ENCODE measurements at places on chromosomes 1 and 21. TPM values are rescaled to one million over a fixed set of nuclear protein-coding genes. Genes with fewer than 3 reads are reported as not detected.
A peak's percentile ranks its signal among the peaks of the same experiment; 100 is the strongest.

Gene C1orf116
- polyA plus RNA-seq: not detected

Gene CFHR5
- polyA plus RNA-seq: not detected

Gene GJA9
- not detected for polyA plus RNA-seq

GRCh38 chr1:216535059-216535458, 111.8 kb upstream of the USH2A start:
- no peaks in the 10 kb centered on the region for H3K36me3 ChIP-seq
- no peaks in the 10 kb centered on the region for H3K4me1 ChIP-seq
- H3K27me3 ChIP-seq: no peaks in the 10 kb centered on the region
- H3K27ac ChIP-seq: no peak overlapping the region
- DNase-seq: no peak
- H3K4me3 ChIP-seq: no peak overlapping the region

DNA sequence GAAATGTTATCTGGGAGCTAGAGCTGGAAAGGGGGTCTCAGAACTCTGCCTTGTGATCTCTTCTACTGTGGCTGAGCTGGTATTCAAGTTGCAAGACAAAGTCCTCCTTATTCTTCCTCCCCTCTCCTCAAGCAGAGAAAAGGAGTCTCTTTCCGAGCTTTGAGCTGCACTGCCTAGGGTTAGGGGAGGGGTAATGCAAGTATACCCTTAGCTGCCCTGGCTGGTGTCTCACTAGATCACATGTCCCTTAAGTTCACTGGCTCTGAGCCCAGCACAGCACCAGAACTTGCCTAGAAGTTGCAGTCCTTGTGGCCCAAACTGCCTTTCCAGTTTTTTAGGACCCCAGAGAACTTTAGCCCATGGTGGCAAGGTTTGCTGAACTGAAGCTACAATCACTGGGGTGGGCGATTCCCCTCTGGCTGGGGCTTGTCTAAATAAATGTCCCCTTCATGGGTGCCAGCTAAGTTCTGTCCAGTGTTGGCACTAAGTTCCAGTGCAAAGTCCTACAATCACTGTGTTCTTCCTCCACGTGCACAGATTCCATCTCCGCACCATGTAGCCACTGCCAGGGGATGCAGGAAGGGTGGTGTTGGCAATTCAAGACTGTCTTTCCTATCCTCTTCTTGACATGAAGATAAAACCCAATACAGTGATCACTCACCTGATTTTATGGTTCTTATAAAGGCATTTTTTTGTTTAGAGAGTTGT, 22.7 kb upstream of the CHIA start:
- H3K4me1 ChIP-seq: no peaks in the 10 kb centered on the region
- H3K36me3 ChIP-seq: no peaks in the 10 kb centered on the region
- no peak overlapping the region for H3K27ac ChIP-seq

GRCh38 chr1:162996261-162996660, 72.9 kb upstream of the RGS4 start:
- H3K4me1 ChIP-seq: 0 out of 2 replicates have a peak, but pooled peaks cover 8% of the 10 kb centered on the region
- H3K27ac ChIP-seq: no peak overlapping the region
- H3K36me3 ChIP-seq: no peaks in the 10 kb centered on the region
- no peak for DNase-seq
- no peak overlapping the region for H3K4me3 ChIP-seq
- H3K27me3 ChIP-seq: no peaks in the 10 kb centered on the region

DNA sequence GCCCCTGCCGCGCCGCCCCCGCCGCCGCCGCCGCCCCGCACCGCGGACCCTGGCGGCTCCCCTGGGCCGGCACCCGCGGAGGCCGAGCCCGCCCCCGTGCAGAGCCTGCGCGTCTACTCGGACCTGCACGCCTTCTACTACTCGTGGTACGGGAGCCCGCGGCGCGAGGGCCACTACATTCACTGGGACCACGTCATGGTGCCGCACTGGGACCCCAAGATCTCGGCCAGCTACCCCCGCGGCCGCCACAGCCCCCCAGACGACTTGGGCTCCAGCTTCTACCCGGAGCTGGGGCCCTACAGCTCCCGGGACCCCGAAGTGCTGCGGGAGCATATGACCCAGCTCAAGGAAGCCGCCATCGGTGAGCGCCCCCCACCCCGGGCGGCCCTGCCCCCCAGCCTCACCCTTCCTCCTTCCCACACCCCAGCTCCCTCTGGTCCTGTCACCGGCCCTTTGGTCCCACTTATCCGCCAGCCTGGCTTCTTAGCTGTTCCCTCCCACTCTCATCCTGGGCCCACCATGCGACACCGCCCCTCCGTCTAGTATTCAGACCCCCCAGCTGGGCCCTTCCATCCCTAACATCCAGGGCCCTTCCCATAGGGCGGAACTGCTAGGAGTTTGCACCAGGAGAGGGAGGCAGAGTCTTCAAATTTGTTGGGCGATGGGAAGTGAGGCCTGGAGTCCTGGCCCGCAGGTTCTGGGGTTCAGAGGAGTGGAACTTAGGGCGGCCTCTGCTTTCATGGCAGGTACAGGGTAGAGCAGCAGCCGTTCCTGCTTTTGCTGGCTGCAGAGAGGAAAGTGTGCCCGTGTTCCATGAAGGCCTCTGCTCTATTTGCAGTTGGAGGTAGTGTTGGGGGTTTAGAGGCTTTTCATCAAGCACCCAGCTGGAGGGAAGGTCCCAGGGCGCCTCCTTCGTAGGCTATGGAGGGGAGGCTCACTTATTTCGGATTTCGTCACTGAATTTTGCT, 1.0 kb downstream of the MANEAL start:
- peaks cover 14% of the 10 kb centered on the region for H3K4me1 ChIP-seq
- DNase-seq: peak; percentile 76
- H3K4me3 ChIP-seq: peak overlapping the region; percentile 53

DNA sequence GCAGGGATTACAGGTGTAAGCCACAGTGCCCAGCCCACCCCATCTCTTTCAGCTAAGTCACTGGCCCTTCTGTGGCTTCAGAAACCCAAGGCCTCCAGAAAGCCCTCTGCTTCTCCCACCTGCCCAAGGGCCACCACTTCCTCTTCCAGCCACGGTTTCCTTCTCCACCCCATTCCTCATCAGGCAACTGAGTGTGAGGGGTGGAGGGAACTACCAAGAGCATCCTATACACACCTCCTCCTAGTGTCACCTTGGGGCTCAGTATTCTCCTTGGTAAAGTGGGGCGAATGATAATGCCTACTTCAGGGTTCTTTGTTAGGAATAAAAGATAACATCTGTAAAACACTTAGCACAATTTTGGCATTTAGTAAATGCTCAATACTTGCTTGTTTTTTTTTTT, 30.0 kb downstream of the KNCN start:
- peaks cover 39% of the 10 kb centered on the region for H3K4me1 ChIP-seq
- DNase-seq: no peak
- no peaks in the 10 kb centered on the region for H3K27me3 ChIP-seq
- no peaks in the 10 kb centered on the region for H3K36me3 ChIP-seq
- H3K4me3 ChIP-seq: no peak overlapping the region
- no peak overlapping the region for H3K27ac ChIP-seq

GRCh38 chr1:176384841-176385240, 78.1 kb upstream of the PAPPA2 start:
- no peak for DNase-seq
- H3K36me3 ChIP-seq: no peaks in the 10 kb centered on the region
- no peaks in the 10 kb centered on the region for H3K27me3 ChIP-seq
- no peak overlapping the region for H3K4me3 ChIP-seq
- no peaks in the 10 kb centered on the region for H3K4me1 ChIP-seq
- no peak overlapping the region for H3K27ac ChIP-seq

GRCh38 chr1:204383163-204383904, 23.6 kb upstream of the PLEKHA6 start:
- no peak for DNase-seq
- H3K4me1 ChIP-seq: 0 out of 2 replicates have a peak, but pooled peaks cover 3% of the 10 kb centered on the region

Measured in SK-N-SH (cell line).